ENCODE measurements at places on chromosomes 2 and 18.

DNA sequence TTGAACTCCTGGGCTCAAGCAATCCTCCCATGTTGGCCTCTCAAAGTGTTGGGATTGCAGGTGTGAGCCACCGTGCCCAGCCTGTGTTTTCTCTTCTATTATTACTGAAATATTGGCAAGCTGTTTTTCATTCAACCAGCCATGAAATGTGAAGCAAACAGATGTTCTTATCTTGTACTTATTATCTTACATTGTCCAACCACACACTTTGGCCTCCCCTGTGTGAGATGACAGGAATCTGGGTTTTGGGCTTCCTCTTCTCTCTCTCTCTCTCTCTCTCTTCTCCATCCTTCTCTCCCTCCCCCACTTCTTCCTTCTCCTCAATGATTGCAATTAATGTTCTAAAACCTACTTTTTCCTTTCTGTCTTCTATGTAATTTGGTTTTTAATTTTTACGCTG is 33.1 kb downstream of the RAMP1 start:
- no peak for DNase-seq

GRCh38 chr2:179909845-179910734 is 48.7 kb upstream of the ZNF385B start:
- no peak for DNase-seq

- no peak for DNase-seq
These were observed 20.2 kb downstream of the FAM124B start for GRCh38 chr2:224381521-224382279.

GRCh38 chr18:28411806-28412205 is 234.9 kb upstream of the CDH2 start:
- DNase-seq: no peak

- no peak for DNase-seq
These were observed 206.4 kb downstream of the NBAS start for GRCh38 chr2:15354596-15355366.

Data from left forelimb (tissue), 1 donor.